ENCODE measurements at places on chromosomes 13 and 19.

DNA sequence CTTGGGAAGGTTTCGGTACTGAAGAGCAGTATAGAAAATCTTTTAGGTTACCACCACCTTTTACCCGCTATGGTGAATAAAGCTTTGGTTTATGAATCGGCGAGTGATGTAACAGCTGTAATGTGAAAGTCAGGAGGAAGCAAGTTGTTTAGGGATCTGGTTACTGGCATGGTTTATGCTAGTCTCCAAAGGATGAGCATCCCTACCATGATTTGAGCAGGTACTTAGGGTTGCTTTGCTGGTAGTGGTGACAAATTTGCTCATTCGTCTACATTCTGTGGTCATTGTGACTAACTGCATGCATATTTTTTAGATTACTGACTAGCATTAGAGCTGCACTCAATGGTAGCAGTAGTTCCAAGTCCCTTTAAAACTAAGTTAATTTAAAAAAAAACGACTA is 104.1 kb downstream of the FRY start:
- no peak for DNase-seq

DNA sequence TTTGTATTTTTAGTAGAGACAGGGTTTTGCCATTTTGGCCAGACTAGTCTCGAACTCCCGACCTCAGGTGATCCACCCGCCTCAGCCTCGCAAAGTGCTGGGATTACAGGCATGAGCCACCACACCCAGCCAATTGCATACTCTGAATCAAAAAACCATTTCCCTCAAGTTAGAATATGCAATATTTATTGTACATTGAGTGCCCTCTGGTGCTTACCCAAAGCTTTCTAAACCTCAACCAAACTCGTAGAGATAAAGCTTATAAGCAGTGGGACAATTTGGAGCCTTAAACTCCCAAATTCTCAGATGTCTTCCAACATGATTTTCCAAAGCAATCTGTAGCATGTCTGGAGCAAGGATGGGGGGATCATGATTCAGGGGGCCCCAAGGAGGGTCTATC is 22.4 kb downstream of the RFXAP start:
- no peak for DNase-seq

GRCh38 chr13:81388400-81388799 is 1047.5 kb upstream of the SPRY2 start:
- no peak for DNase-seq

DNA sequence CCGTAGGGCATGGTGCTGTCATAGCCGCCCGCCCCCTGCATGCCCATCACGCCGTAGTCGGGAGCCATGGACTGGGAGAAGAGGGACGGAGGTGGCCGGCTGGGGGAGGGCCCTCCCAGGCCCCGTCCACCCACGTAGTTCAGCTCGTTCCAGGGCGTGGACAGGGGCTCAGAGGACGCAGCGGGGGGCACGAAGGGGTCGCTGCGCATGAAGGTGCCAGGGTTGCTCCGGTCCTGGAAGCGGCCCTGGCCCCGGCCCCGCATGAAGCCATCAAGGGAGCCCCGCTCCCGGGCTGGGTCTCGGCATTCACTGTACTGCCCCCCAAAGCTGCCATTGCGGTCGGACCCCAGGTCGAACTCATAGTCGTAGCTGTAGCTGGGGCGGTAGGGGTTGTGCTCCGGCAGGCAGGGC is 6.7 kb downstream of the AKAP8 start:
- no peak for DNase-seq

- DNase-seq, result no peak
Measured at GRCh38 chr13:76875271-76875815, 10.9 kb downstream of the KCTD12 start.

DNA sequence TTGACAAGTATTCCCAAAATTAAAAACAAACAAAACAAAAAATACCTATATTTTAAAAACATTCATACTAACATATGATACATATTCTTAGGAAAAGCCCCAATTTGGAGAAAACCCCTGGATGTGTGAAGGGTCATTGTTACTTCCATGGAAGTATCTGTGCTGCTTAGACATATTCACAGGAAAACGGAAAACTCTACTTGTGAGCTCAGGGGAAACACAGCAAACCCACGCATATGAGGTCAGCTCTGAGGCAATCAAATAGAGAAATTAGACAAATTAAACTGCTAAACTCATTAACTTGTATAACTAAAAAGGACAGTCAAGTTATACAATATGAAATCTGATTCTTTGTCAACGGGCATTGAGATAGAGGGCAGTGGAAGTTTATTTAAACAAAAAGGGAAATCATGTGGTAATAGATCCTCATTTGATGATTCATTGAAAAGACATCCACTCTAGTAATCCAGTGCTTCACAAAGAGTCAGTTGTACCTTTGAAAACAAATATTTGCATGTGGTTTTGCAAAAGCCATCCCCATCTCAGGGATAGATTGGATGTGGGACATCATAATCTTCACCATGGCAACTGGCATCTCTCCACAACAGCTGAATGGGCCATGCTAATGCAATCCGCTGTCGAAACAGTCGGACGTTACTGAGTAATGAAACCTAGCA is 423.4 kb downstream of the ITGBL1 start:
- DNase-seq, result no peak

DNA sequence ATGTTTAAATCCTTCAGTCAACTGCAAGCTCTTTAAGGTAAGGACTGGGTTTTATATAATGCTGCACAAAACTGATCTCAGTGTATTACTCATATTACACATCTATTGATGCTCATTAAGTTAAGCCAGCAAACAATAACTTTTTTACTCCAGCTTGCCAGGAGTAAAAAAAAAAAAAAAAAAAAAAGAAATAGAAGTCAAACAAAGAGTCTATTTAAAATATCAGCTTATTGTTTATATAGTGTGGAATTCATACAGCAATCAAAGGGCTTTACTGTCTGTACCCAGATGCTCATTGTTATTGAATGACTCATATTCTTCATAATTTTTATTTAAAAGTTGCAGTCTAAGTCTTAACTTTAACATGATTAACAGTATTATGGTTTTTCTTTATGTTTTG is 21.8 kb upstream of the KBTBD7 start:
- DNase-seq, result no peak

DNA sequence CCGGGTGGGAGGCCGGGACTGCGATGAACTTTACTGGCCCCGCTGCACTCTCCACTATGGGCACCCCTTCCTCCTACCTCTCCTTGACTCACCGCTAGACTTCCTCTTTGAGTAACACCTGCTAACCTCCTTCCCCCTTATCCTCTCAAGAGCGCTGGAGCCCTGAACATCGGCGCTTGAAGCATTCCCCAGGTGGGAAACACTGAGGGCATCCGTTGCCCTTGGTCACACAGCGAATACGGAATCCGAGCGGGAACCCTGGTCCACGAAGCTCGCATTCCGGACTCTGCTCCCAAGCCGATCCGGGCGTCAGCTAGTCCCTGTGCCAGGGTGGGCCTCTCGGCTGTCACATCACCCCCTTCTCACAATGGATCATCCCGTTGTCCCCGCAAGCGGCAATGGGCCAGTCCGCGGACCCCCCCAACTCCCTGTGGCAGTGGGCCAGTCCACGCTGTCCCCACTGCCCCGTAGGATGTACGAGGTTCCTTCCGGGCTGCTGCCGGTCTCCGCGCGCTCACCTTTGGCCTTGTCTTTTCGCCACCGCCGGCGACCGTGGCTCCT is 4.2 kb downstream of the LIPE start:
- DNase-seq, result peak; percentile 30

GRCh38 chr19:49231804-49232203 is 74.2 kb downstream of the TRPM4 start:
- no peak for DNase-seq
